Left kidney (tissue), 8 donors: ENCODE measurements at places on chromosomes 1 and 21.

GRCh38 chr1:59570524-59570923, 244.2 kb upstream of the HOOK1 start:
- DNase-seq, result no peak

DNA sequence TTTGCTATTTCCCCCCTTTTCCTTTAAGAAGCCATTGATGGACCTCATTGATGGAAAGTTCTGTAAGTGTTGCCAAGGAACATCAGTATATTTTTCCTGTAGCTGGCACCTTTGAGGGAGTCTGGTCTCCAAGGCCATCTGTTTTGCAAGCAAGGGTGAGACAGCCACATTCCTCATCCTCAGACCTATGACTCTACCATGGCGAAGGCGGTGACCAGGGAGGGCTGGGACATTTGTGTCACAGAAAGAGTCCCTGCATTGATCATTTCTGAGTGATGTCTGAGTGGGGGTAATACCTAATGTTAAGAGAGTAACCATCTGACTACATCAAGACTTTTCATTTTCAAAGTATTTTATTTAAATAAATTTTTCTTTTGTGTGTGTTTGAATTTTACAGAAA, 35.4 kb downstream of the KIAA0040 start:
- no peak for DNase-seq

DNA sequence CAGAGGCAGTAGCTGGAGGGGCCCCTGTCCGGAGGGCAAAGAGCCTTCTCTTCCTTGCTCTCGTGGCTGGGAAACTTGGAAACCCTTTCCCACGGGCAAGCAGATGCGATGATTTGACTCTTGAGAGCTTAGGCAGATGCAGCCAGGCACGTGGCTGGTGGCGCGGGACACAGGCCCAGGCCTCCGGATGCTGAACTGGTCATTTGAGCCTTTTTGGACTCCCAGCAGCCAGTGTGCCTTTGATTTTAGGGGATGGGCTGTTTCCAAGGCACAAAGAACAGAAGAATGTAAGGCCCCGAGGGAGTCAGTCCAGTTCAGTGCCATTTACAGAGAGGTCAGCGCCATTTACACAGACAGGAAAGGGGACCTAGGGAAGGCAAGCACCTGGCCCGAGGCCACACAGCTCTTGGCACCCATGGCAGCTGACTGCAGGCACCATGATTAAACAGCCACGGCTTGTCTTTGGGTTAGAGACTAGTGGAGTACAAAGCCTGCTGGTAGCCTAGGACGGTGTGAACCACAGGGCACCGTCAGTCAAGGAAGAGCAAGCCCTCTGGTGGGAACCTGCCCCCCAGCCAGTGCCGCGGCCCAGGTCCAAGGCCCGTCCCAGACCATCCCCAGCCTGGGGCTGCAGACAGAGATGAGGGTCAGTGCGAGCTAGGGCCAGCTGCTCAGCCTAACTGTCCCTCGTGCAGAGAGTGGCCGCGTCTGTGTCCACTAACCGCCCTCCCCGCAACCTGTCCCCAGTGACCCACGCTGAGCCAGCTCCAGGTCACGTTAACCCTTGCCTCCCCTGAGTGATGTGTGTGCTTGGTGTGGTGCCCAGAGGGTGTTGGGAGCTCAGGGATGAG, 20.4 kb upstream of the CCDC27 start:
- no peak for DNase-seq

GRCh38 chr1:201792534-201793305, 36.2 kb upstream of the IPO9 start:
- DNase-seq, result peak; percentile 82

DNA sequence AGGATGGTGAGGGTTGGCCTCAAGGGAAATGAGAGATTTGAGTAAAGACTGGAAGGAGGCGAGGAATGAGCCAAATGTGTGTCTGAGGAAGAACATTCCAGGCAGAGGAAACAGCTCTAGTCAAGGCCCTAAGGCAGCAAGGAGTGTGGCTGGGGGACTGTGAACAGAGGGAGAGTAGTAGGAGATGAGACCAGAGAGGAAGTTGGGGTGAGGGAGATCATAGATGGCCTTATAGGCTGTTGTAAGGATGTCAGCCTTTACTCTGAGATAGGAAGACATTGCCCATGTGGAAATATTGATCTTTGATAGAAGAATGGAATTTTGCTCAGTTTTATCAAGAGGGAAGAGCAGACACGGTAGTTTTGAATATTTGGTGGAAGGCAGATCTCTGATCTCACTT, 55.2 kb upstream of the ARTN start:
- no peak for DNase-seq

GRCh38 chr1:68324316-68324715, 92.0 kb upstream of the WLS start:
- DNase-seq, result no peak

DNA sequence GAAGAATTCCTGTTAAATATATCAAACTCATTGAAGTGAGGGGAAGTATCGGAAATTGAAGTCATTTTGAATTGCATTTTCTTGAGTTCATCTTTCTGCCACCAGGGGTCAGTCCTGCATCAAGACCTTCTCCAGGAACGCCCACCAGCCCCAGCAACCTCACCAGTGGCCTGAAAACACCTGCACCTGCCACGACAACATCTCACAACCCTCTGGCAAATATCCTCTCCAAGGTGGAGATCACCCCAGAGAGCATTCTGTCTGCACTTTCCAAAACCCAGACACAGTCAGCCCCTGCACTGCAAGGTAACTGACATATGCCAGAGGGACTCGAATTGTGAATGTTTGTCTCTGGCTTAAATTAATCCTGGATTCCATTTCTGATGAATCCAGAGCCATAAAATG, 22.8 kb upstream of the TARS2 start:
- DNase-seq, result peak; percentile 43

DNA sequence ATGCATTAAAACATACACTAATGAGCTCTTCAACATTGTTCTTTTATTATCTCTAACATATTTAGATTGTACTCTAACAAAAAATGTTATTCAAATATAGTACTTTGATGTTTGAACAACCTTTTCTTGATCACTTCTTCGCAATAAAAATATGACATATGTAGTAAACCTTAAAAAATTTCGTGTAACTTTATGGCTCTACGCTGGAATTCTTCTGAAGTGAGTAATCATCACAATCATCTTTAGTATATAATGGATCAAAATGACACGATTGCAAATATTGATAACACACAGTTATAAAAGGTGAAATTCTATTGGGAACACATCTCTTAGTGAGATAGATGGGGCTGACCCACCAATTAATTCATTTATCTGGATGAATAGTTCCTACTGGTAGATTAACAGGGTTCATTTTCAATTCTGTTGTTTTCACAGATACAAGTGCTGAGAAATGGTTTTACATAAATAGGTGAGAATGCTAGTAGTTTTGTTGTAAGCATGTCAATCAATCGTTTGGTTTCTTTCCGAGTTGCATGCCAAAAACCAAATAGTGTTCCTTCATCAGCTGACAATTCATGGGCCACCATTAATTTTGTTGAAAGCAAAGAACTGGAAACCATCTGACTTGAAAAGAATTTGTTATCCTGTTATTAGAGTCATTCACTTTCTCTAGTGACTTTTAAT, 1.5 kb upstream of the ZMPSTE24 start:
- no peak for DNase-seq

GRCh38 chr1:30719406-30720270, 3.7 kb downstream of the MATN1 start:
- peak; percentile 87 for DNase-seq

- DNase-seq, result no peak
Measured at GRCh38 chr1:169764919-169765318, 29.8 kb downstream of the METTL18 start.

DNA sequence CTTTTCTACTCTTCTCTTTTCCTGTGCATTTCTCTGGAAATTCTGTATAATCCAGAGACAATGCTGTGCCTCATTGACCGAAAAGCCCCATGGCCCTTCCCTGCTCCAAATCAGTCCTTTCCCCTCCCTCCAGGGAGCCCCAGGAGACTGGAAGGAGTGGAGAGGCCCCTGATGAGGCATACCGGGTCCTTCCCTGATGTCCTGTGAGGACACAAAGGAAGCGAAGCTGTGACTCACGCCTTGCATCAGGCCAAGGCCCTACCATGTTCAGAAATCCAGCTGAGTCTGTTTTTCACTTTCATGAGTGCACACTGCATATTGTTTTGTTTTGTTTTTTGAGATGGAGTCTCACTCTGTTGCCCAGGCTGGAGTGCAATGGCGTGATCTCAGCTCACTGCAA, 38.7 kb upstream of the BECN2 start:
- no peak for DNase-seq

DNA sequence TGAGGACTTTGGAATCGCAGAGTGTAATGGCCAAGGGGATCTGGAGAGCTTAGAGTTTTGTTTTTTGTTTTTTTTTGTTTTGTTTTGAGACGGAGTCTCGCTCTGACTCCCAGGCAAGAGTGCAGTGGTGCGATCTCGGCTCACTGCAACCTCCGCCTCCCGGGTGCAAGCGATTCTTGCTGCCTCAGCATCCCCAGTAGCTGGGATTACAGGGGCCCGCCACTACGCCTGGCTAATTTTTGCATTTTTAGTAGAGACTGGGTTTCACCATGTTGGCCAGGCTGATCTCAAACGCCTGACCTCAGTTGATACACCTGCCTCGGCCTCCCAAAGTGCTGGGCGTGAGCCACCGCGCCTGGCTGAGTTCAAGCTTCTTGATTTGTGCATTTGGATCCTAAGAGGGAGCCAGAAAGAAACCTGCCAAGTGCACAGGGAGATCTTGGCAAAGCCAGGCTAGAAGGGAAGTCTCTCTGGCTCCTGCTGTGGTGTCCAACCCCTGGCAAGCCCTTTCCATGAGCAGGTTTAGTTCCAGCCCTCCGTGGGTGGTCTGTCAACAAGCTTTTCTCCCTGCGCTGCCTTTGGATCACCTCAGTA, 852 bp downstream of the FAAH start:
- DNase-seq, result no peak

DNA sequence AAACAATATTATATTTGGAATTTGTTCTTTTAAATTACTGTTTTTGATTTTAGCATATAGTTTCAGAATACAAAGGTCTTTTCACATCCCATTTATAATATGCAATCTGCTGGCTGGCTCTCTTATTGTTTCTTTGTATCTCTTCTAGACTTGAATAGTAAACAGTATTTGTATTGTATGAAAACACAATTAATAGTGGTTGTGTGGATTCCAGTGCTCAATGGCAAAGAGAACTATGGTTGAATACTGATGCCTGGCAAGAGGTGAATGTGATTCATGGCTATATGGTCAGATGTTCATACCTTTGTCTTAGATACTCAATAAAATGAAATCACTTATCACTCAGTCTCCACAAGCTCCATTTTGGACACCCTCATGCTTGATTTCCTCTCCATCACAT, 37.2 kb downstream of the OR6Y1 start:
- DNase-seq, result no peak

GRCh38 chr1:65955071-65955470, 162.4 kb downstream of the PDE4B start:
- no peak for DNase-seq

GRCh38 chr1:231274119-231274825, 33.3 kb downstream of the GNPAT start:
- DNase-seq, result no peak

GRCh38 chr1:56819387-56819899, at the start of gene FYB2:
FYB2 (minus strand) TSS chr1:56819404; CDS start chr1:56819290, 114 bp downstream.
- no peak for DNase-seq

DNA sequence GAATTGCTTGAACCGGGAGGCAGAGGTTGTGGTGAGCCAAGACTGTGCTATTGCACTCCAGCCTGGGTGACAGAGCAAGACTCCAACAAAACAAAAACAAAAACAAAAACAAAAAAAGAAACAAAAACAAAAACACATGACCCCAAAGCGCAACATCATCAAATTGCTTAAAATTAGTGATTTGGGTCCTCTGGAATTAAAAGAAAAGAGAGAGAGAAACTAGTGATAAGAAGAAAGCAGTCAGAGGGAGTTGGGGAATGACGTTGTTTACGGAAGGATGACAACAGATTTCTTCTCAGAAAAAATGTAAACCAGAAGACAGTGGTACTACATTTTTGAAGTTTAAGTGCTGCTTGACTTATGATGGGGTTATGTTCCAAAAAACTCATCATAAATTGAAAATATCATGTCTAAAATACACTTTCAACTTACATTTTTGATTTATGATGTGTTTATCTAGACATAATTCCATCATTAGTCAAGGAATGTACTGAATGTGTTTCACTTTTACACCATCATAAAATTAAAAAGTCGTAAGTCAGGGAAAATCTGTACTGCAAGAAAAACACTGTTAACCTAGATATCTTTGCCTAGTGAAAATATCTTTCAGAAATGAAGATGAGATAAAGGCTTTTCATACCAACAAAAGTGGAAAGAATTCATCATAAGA, 88.0 kb downstream of the MT1HL1 start:
- no peak for DNase-seq

GRCh38 chr1:30603081-30603858, 120.1 kb downstream of the MATN1 start:
- DNase-seq, result no peak

DNA sequence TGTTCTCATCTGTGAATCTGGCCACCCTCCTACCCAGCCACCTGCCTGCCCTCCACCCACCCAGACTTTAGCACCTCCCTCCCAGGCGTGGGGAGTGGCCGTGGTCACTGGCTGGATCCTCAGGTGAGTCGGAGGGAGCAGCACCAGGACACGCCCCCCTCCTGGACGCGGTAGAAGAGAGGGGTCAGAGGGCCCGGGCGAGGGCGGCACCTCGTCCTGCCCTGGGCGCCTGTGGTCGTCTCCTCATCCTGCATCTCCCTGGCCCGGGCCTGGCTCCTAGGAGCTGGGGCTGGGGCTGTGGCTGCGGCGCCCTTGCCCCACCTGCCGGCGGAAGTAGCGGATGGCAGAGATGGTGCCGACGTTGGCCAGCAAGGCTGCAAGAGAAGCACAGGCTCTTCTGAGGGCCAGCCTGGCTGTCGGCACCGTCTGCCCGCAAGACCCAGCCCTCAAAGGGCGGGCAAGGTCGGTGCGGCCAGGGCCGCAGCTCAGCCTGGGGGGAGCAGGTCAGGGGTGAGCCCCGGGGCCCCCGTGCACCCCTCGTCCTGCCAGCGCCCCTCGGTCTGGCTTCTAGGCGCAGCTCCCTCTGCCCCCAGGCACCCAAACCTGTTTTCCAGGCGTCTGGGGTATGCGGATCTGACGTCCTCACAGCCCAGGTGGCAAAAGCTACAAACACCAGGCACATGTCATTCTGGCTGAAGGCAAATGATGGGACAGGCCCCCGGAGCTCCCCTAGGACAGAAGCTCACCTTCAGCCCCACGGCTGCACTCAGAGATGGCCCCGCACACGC, 5.8 kb downstream of the PERM1 start:
- DNase-seq, result peak; percentile 59

GRCh38 chr1:21854090-21854750, 42.2 kb downstream of the LDLRAD2 start:
- no peak for DNase-seq

- peak; percentile 24 for DNase-seq
Measured at GRCh38 chr21:26140164-26140579, 30.4 kb downstream of the APP start.

DNA sequence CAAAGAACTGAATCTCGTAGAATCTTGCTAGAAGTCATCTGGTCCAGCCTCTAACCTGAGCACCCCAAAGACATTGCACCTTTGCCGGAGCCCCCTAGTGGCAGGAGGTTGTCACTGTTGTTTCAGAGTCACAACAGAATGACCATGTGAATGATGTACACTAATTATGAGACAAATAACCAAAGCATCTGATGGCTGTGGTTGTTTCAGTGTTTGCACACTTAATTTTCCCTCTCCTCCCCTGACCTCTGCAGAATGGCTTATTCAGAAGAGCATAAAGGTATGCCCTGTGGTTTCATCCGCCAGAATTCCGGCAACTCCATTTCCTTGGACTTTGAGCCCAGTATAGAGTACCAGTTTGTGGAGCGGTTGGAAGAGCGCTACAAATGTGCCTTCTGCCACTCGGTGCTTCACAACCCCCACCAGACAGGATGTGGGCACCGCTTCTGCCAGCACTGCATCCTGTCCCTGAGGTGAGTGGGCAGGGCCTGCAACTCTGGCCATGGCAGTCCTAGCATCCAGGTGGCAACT, 26.4 kb downstream of the TRAF5 start:
- no peak for DNase-seq
